NCI-H460 (cell line): ENCODE measurements at places on chromosomes 4 and X.
A peak's percentile ranks its signal among the peaks of the same experiment; 100 is the strongest.

DNA sequence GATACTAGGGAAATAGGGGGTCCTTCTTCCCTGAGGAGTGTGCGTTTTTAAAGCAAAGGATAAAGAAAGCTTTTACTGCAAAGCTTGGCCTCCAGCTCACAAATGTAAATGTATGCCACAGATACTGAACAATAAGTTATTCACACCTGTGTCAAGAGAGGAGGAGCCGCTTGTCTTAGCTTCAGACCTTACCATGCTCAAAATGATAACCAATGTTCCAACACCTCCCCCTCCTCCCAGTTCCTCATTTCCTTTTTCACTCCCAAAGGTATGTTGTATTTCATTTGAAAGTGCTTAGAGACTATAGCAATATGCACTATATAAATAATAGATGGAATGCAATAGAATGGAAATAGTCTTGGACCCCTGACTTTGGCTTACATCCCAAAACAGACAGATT lies 47.0 kb upstream of the RAPGEF2 start:
- DNase-seq = no peak

DNA sequence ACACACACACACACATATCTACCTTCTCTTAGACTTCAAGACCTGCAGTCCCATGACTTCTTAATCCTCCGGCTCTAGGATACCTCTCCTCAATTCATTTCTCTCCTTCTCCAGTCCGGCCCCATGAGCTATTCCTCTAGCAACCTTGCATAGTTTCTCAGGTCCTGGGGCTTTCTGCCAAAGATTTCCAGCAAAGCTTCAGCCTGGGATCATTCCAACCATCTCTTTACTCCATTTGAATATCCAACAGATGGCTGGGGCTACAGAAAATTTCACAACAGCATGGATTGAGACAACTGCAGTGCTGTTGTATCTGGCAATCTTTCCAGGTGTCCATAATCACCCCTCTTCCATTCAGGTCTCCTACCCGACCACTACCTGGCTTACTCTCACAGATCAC lies 184.1 kb downstream of the DCHS2 start:
- no peak for DNase-seq

DNA sequence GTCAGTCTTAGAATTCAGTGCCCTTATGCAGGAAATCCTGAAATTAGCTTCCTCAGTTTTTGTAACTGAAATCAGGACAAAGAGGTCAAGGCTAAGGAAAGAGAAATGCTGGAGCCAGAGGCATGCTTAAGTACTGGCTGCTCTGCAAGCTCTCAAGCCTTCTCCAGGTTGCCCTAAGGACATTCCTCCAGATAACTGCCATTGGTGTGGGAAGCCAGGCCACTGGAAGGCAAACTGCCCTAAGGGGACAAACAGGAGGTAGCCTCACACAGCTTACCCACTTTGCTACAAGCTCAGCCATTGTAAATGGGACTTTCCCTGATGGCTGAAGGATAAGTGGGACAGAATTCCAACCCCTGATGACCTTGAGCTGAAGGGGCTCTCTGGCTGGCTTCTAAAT lies 606.9 kb upstream of the PCDH10 start:
- DNase-seq = no peak

DNA sequence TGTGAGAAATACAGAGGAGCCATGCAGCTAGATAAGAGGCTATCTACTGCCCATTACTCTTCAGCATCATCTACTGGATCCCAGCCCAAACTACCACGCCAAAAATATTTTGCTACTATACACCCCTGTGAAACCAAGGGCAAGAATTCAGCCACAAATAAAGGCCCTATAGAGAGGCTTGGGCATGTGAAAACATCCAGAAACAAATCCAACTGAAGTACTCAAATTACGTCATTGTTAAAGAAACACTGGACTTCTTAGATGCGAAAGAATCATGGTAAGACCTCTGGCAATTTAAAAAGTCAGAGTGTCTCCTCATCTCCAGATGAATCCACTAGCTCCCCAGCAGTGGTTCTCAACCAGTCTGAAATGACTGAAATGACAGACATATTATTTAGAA lies 12.8 kb downstream of the NDST3 start:
- DNase-seq = no peak

GRCh38 chrX:52574416-52575275 lies 57.8 kb upstream of the XAGE1B start:
- DNase-seq = peak; percentile 69

- DNase-seq = no peak
Observed at GRCh38 chr4:12701384-12701783, 782.8 kb downstream of the RAB28 start.

- DNase-seq = no peak
Observed at GRCh38 chrX:19679787-19680186, 164.5 kb upstream of the MAP3K15 start.

DNA sequence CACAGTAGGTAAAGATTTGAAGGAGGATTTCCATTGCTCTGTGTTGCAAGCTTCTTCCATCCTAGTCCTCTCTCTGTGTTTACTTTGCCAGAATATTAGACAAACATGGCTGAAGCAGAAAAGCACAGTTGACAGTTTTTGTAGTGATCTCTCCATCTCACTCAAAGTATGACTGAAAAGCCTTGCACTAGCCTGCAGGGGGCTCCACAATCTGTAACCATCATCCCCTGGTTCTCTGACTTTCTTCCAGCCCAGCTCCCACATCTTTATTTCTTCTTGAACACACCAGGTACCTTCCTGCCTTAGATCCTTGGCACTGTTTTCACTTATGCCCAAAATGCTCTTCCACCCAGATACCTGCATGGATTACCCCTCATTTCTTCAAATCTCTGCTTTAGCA lies 34.1 kb upstream of the HHIP start:
- no peak for DNase-seq

GRCh38 chr4:89009761-89010369 lies 47.1 kb downstream of the FAM13A start:
- DNase-seq = no peak

DNA sequence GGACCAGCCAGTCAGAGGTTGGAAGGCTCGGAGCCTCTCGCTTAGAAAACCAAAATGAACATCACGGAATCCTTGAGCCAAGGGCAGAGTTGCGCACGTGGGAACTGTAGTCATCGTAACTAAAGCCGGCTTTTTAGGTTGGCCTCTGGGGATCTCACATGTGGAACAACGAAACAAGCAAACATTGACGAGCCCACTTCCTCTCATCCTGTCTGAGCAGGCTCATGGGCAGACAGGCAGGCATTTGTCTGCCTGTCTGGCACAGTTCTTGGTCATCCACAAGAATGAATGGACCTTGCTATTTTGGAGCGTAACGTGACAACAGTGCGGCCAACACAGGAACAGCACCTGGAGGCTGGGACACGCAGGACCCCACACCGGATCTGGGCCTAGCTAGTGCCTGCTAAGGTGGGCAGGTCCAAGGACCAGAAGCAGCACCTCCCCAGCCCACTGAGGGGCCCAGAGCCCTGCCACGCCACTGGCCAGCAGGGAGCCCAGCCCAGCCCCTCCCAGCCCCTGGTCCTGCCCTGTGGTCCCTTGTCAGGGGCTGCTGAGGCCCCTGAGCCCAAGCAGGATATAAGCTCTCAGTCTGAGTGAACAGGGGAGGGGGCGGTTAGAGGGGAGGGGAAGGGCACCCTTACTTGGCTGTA lies 9.2 kb upstream of the TREX2 start:
- no peak for DNase-seq

GRCh38 chr4:185504098-185505047 lies 30.9 kb downstream of the PDLIM3 start:
- DNase-seq = peak; percentile 39

- peak; percentile 74 for DNase-seq
Observed at GRCh38 chrX:100643956-100644860, at the start of gene SRPX2. TSS of gene SRPX2 (plus strand) at chrX:100644199. CDS start at chrX:100646323, 2,124 bp downstream.

DNA sequence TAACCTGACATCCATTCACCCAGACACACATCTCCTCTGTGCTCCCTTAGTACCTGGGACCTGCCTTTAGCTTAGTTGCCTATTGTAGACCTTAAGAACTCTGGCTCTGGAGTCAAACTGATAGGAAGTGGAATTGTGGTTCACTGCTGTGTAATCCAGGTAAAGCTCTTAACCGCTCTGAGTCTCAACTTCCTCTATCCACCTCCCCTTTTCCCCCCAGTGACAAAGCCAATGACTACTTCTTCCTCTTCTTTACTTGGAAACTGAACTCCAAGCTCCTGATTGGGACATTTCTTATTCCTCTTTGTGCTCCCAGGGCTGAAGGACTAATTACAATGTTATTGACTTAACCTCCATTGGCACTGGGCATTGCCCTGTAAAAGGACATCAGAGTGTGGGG lies 94.1 kb downstream of the DRD5 start:
- no peak for DNase-seq

- DNase-seq = no peak
Observed at GRCh38 chr4:15318621-15319348, 109.0 kb upstream of the C1QTNF7 start.

- DNase-seq = no peak
Observed at GRCh38 chr4:98653890-98654867, 4.2 kb downstream of the TSPAN5 start.
